ENCODE measurements at places on chromosomes 1 and 21.
A peak's percentile ranks its signal among the peaks of the same experiment; 100 is the strongest.

GRCh38 chr1:221672239-221672645, 69.6 kb downstream of the DUSP10 start:
- no peak for DNase-seq

- DNase-seq = no peak
Measured at GRCh38 chr1:118785246-118785645, 202.9 kb downstream of the TBX15 start.

DNA sequence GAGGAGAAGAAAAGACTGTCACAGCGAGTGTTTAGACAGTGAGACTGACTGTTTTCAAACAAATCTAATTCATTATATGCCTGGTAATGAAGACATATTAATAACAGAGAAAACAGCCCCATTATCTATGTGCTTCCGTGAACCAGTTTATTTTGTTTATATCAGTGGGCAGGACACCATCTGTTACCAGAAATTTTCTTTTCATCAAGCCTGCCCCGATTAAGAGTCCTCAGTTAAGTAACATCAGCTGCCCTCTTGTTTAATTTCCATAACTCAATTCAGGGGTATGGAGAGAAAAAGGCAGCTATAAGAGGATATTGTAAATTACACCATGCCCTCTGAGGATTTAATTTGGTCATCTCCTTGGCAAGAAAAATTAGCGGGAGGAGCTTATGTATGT, 94.0 kb downstream of the TMEM200B start:
- DNase-seq = no peak

DNA sequence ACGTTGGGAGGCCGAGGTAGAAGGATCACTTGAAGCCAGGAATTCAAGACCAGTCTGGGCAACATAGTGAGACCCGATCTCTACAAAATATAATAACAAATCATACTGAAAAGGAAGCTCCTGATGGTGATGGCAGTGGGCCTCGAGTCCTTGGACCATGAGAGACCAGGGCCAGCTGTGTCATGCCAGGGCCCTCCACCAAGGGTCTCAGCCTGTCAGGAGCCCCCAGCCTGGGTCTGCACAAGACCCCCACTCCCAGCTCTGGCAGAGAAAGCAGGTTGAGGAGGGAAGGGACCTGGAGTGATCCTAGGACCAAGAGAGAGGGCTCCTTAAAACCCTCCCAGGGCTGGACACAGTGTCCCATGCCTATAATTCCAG, 6.7 kb upstream of the CTRC start:
- no peak for DNase-seq

GRCh38 chr1:174875306-174875705, 124.4 kb upstream of the CACYBP start:
- DNase-seq = peak; percentile 4

DNA sequence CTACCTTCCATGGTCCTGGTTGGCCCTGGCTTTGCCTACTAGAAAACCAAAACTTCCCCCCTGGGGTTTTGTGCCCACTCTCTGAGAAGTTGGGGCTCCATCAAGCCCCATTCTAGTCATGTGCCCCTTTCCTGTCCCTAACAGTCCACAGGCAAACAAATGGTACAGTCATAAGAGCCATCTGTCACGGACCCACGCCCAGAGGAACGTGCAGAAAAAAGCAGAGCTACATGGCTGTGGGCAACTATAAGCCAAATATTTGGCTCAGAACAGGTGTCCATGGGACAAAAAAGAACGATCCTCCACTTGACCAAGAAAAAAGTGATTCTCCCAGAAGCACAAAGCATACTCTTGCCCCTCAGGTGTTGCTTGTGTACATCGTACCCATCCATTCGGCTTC, 14.6 kb upstream of the TRNAU1AP start:
- no peak for DNase-seq

DNA sequence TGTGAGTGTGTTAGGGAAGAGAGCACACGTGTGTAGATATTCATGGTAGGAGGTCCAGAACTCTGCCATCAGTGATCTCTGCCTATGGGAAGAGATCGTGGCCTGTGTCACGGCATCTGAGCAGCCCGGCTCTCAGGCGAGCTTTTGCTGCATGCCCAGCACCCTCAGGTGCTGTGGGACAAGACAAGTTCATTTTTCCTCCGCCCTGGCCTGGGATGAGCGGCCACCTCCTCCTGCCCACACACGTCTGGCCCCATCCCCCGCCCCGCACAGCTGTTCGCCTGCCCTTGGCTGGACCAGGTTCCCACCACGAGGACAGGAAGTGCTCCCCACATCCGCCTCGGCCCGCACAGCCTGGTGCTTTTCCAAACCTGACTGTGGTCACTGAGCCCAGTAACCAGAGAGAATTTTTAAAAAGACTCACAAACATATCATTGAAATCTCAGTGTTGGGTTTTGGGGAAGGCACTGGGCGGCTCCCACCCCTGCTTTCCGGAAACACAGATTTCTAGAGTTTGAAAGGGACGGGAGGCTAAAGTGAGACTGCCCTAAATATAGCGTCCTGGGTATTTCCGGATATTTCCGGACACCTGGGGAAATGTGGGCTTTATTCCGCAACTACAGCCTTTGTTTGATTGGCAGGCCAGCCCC, 18.0 kb downstream of the BMP8A start:
- no peak for DNase-seq

DNA sequence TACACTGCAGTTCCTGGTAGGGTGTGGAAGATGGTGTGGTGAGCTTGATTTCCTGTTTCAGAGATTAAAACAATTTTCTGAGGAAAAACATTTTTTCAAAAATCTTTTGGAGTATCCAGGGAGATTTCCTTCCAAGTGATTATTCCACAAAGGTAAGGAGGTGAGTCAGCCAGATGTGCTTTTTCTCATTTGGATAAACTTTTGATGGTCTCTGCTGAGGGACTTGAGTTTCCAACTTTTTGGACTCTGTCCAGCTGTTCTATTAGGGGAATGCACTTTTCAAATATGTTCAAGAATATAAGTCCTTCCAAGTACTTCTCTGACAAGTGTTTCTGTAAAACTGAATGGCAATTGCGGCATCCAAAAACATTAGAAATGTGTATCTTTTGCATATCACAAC, 628.8 kb upstream of the ADAMTS5 start:
- DNase-seq = no peak

GRCh38 chr21:44959376-44960091, 19.7 kb downstream of the SLX9 start:
- no peak for DNase-seq

GRCh38 chr1:89254658-89255287, 17.9 kb downstream of the GBP5 start:
- no peak for DNase-seq

GRCh38 chr1:231808116-231808515, 181.5 kb downstream of the DISC1 start:
- DNase-seq = no peak

DNA sequence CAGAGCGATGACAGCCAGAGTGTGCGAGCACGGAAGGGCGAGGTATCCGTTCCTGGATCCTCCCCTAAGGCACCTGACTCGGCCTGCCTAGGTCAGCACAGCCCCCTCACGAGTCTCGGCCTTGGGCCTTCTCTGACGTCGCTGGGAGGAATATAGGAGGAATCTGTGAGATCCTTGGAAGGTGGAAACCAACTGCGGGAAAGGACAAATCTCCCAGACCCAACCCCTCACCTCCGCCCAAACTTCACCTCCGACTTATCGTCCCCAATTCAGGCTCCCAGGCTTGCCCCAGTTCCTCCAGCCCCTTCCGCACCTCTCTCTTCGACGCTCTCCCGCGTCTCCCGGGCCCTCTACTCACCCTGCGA, 494 bp downstream of the APH1A start:
- DNase-seq = peak; percentile 9

DNA sequence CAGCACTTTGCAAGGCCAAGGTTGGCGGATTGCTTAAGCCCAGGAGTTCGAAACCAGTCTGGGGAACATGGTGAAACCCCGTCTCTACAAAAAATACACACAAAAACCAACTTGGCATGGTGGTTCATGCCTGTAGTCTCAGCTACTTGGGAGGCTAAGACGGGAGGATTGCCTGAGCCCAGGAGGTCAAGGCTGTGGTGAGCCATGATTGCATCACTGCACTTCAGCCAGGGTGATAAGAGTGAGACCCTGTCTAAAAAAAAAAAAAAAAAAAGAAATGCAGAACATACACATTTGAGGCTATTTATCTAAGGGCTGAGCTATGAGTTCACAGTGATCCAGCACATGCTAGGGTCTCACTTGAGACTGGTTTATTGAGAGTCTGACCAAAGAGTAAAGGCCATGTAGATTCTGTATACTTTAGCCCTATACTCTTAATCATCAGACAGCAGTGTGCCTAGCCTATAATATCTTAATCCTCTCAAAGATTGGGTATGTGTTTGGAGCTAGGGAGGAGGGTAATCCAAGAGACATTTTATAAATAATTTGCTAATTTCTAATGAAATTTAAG, 23.9 kb downstream of the RNF2 start:
- no peak for DNase-seq

DNA sequence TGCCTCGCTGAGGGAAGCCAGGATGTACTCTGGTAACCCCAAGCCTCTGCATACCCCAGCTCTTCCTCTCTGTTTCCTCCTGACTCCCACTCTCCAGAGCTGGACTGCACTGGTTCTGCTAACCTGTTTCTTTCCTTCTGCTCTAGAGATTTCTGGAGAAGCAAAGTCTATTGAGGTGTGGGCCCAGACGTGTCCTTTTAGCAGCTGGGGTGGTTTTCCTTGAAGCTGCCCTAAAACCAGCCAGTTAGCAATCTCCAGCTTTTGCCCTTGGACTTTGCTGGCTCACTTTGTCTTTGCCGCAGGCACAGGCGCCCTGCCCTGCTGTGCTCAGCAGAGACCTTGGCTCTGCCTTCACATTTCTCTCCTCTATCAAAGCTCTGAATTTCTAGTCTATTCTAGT, 171.8 kb upstream of the IVNS1ABP start:
- no peak for DNase-seq

- DNase-seq = no peak
Measured at GRCh38 chr1:65108025-65108642, 39.9 kb upstream of the AK4 start.

- DNase-seq = no peak
Measured at GRCh38 chr1:244346972-244347618, 104.6 kb downstream of the ADSS2 start.

DNA sequence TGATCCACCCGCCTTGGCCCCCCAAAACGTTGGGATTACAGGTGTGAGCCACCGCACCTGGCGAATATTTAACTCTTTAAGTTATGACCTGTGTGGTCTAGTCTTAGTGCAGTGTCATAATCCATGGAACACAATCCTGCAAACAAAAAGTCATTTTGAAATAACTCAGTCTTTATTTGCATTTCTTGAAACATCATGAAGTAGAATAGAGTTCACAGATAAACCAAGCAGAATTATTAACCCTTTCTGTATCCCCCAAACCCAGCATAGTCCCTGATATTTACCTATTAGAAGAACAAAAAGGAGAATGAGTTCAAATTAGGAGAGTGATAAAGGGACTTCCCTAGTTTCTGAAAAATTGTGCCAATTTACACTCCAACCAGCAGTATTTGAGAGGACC, 19.9 kb downstream of the ZYG11B start:
- no peak for DNase-seq

GRCh38 chr1:205370780-205371179, 14.1 kb upstream of the KLHDC8A start:
- DNase-seq = no peak
